ENCODE measurements at places on chromosomes 13 and 19.
A peak's percentile ranks its signal among the peaks of the same experiment; 100 is the strongest.

- DNase-seq, result no peak
Measured at GRCh38 chr19:11092181-11092538, 2.9 kb downstream of the LDLR start.

DNA sequence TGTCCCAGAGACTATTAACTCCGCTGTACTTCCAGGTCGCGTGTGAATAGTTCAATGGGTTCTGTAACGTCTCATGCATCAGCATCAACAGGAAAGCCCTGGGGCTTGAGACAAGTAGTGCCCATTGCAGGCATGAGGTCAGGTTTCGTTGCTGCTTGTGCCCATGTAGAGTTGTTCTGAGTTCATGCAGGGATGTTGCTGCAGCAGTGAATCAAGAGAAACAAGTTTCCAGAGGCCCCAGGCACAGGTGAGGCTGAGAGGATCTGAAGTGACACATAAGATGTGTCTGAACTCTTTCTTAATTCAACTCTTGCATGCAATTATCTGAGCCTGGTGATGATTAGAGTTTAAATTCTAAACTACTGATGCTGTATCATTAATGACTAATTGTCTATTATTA is 8.6 kb upstream of the ZNF283 start:
- no peak for DNase-seq

DNA sequence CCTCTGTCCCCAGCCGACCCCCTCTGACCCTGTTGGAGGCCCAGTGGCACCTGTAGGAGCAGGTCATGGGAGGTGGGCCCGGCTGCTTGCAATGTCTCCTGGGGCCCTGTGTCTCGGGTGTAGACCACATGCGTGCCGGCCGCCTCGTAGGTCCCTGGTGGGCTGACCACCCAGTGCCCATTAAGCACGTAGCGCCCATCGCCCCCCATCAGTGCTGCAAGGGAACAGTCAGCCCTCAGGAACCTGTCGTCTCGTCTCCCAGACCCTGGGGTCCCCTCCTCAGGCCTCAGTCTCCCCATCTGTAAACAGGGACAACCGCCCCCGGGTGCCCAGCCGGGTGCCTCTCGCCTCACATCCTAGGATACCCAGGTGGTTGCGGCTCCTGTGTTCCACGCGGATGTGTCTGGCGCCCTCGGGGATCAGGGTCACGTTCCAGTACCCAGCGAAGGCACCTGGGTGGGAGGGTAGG is 5.6 kb downstream of the ADAMTSL5 start:
- DNase-seq, result no peak

DNA sequence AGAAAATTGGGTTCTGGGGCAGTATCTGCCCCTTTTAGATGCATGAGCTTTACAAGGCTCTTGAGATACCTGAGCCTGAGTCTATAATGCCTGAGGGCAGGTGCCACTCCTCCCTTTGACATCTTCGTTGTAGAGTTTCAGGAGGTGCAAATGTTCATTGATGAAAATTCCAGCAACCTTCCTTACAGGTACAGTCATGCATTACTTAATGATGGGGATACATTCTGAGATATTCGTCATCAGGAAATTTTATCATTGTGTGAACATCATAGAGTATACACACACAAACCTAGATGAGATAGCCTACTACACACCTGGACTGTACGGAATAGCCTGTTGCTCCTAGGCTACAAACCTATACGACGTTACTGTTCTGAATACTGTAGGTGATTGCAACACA is 310.0 kb downstream of the SHISA2 start:
- no peak for DNase-seq

GRCh38 chr13:50421473-50422130 is 406.4 kb downstream of the KCNRG start:
- DNase-seq, result no peak

DNA sequence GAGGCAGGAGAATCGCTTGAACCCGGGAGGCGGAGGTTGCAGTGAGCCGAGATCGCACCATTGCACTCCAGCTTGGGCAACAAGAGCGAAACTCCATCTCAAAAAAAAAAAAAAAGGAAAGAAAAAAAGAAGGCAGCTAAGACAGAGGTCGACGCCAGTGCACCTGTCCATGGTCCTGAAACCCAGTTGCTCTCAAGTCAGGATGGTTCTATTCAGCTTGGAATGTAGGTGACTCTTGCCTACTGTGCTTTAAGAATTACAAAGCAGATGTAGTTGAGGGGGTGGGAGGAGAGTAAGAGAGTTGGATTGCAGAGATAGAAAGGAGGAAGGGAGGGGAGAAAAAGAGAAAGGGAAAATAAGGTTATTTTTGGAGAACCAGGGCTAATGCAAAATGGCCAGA is 18.7 kb downstream of the CACNG7 start:
- DNase-seq, result peak; percentile 26
